Substantia nigra (tissue), 51 donors: ENCODE measurements at places on chromosomes 7 and 10.

GRCh38 chr7:146874722-146875121 lies 758.1 kb downstream of the CNTNAP2 start:
- no peak for DNase-seq

DNA sequence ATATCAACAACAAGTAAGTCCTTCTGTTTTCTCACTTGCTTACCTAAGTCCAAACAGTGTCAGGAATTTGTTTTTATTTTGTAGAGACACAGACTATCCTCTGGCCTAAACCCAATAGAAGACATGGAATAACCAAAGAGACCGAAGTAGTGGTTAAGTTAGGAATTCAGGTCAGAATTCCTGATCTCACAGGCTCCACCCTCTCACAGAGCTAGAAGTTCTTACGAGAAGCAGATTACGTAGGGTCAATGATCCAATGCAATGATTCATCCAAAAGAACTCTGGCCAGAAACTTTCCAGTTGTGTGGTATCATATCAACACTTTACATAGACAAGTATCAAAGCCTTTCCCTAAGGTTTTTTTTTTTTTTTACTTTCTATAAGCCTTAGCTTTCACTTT lies 73.8 kb downstream of the IQUB start:
- DNase-seq: no peak

- DNase-seq: peak; percentile 47
Observed at GRCh38 chr10:6399231-6399741, 180.8 kb downstream of the PRKCQ start.

DNA sequence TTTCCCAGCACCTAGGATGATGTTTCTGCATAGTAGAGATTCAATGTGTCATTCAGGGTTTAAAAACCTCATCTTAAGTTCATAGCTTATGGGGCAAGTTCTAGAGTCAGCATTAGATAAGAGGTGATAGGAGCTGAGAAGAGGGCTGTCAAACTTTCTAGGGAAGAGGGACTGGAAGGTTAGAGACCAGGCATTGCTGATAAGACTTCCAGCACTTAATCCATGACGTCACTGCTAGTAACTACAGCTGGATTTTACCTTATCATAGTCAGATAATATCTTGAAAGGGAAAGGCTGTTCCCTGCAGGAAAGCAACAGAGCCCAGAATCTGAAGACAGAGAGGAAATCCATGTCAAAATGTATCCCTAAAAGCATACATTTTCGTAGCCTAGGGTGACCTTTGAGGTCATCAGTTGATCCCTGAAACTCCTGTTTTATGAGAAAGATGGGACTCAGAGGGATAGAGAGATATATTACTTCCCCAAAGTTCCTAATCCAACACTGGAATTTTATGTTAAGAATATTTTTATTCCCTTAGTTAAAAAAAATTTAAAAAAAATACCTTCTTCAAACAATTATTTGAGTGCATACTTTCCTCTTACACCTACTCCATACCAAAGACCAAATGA lies 3.3 kb upstream of the CPED1 start:
- DNase-seq: no peak

DNA sequence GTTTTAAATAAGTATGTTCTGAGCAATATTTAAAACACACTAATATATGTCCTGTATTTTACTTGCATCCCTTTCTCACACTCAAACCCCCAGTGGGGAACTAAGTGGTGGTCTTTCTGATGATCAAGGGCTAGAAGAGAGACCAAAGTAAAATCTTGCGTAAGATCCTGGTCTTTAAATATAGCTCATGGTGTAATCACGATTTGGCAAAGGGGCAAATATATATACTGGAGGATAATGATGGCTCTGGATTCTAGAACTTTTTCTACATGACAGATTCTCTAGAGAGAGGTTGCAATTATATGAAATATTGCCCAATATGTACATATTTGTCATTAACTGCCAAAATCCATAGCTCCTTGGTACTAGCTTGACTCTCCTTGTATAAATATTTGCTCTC lies 438.3 kb downstream of the NXPH1 start:
- DNase-seq: no peak

- DNase-seq: no peak
Observed at GRCh38 chr10:30832749-30833627, 198.7 kb downstream of the ZNF438 start.

DNA sequence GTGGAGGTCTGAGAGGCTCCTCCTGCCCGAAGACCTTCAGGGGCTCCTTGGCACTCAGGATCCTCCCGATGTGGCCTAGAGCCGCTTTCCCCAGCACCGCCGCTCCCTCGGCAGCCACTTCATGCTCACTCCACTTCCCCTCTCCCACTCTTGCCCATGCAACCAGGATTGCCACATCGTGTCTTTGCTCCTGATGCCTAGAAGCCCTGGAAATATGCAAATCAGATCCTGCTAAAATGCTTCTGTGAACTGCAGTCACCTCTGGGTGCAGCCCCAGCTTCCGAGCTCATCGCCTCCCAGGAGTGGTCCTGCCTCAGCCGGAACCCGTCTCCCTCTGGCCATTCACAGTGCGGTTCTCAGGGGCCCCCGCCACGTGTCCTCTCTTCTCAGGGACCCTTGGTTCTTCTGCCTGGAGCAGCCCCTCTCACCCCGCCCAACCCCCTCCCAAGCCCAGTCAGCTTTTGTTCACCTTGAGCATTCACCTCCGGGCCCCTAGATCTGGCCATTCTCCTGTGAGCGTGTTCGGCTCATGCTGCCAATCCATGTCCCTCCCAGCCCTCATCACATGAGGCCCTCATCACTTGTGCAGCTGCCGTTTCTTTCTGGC lies 175.5 kb downstream of the ADARB2 start:
- DNase-seq: no peak

DNA sequence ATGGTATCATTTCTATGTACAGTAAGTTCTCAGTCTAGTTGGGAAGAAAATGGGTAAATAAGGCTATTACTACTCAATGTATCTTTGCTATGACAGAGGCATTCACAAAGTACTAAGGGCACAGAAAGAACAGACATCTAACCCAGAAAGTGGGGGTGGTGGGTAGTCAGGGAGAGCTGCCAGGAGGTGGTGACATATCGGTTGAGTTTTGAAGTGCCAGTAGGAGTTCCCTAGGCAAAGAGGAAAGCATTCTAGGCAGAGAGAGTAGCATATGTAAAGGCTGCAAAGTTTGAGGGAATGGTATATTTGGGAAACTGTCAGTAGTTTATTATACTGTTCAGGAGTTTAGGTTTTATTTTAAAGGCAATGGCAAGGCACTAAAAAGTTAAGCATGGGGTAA lies 282.8 kb downstream of the PHTF2 start:
- DNase-seq: no peak

- DNase-seq: no peak
Observed at GRCh38 chr7:157297185-157297584, 39.6 kb upstream of the DNAJB6 start.
